ENCODE measurements at places on chromosomes 6 and 20.
A peak's percentile ranks its signal among the peaks of the same experiment; 100 is the strongest.

DNA sequence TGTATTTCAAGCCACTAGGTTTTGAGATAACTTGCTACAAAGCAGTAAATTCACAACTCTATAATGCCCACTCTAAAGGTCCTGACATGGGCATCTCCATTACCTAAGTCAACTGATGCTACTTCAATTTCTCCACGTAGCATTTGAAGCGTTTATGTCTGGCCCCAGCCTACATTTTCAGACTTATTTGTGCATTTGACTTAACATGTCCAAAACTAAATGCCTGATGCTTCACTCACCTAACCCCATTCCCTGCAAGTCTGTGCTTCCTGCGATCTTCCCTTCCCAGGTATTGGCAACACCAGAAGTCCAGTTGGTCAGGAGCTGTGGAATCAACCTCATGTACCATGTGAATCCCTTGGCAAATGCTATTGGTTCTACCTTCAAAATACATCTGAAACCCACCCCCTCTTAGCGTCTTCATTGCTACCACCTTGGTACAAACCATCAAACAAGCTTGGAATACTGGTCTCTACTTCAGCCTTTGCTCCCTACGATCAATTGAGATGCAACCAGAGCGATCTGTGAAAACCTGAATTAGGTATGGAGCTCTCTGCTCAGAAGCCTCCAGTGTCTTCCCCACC is 12.8 kb upstream of the ZNFX1 start:
- DNase-seq: no peak

GRCh38 chr6:134447423-134447822 is 129.5 kb upstream of the SGK1 start:
- no peak for DNase-seq

DNA sequence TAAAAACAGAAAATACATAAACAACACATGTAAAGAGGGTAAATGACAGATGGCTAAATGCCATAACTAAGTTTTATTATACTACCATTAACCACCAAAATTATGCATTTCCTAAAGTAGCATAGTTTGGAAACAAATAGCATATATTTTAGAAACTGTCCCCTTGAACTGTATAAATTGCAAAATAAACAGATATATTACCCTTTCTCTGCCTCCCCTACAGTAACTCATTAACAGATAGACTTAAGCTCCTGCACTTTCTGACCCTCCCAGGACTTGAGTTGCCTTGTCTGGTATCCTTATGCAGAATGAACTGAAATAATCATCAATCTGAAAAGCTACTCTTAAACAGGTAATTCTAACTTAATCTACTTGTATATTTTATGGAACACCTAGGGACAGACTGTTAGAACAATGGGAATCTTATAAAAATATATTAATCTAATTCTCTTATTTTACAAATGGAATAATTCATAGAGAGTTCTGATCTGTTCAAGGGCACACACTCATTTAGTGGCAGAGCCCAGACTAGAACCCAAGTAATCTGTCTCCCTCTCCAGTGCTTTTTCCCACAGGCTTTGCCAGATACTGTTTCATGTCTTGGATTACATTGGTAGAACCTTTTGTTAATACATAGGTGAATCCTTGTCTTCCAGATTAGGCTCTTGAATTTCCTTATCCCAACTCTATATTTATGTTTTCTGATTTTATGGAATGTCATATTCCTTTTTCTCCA is 50.6 kb upstream of the LOC128125822 start:
- no peak for DNase-seq

- DNase-seq: no peak
Observed at GRCh38 chr6:146305951-146306350, 237.7 kb upstream of the RAB32 start.

DNA sequence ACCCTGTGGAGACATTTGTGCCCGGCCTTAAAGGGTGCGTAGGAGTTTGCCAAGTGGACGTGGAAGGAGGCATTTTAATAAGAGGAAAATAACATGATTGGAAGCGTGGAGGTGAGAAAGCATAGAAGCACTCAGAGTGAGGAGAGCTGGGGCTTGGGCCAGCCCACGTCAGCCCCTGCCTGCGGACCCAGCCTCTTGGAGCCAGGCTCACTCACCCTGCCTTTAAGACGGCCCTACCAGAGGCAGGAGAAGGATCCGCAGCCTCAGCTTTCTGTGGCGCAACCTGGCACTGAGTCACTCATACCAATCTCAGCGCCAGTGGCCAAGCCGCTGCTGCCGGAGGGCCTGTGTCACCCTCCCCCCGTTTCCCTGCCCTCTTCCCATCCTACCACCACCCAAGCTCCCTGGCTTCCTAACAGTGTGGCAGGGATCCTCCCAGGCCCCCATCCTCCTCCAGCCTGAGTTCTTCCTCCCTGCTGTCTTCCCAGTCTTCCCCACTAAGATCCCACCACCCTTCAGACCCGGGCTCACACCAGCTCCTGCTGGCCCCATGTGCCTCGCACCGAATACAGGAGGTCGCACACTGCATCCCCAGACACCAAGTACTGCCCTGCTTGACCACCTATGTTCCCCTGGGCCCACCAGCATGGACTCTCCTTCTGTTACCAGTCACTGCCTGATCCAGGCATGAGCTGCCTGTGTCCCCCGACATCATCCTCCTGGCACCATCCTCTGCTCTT is 285.2 kb downstream of the UST start:
- DNase-seq: no peak

DNA sequence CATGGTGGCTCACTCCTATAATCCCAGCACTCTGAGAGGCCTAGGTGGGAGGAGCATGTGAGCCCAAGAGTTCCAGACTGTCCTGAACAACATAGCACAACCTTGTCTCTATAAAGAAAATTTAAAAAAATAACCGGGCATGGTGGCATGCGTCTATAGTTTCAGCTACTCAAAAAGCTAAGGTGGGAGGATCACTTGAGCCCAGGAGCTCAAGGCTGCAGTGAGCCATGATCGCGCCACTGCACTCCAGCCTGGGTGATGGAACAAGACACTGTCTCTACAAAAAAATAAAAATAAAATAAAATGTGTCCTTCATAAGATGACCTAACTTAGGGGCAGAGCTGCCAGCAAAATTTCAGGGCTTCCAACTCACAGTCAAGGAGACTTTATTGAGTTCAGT is 12.6 kb downstream of the ID4 start:
- DNase-seq: no peak

GRCh38 chr6:32666420-32667300 is at the start of gene HLA-DQB1:
TSS of gene HLA-DQB1 (minus strand) at chr6:32666657. CDS start at chr6:32666607, 50 bp downstream.
- DNase-seq: no peak

GRCh38 chr6:116511424-116512110 is at the start of gene CALHM5:
TSS of gene CALHM5 (plus strand) at chr6:116511639. CDS start at chr6:116511697, 58 bp downstream.
- peak; percentile 46 for DNase-seq

DNA sequence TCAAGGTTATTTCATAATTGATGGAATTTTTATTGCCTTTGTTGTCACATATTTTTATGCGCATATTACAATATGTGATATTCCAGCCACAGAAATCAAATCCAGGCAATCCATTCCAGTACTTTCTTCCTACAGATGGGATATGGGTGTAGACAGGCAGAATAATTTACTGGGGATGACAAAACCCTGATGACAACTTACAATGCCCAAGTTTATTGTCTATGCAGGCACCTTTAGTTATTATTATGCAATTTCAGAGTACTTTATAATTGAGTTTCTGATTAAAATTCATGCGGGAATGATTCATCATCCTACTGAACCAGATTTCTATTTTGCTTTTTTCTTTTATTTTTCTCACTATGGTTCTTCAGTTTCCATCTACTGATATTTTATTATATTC is 358.7 kb downstream of the LMBRD1 start:
- DNase-seq: no peak

DNA sequence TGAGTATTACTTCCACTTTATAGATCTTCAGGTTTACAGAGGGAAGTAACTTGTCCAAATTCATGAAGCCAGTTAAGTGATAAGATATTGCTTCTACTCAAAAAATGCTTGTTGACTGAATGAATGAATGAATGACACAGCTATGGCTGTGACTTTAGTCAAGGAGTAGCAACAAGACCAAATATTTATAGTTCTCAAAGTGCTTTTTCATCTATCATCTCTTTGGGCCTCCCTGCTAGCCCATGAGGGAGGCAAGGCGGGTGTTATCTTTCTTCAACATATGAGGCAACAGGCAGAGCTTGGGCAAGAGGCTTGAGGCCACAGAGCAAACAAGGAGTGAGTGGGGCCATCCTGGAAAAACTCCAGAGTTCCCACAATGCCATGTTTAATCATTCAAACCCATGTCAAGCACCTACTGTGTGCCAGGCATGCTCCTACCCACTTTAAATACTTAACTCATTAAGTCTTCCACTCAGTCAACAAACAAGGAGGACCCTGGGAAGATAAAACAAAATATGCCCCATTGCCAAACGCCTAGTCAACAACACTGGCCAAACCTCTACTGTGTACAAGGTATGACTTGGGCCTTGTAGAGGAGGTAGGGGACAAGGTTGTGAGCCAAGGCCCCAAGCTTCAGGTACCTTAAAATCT is 15.9 kb downstream of the BCL2L1 start:
- no peak for DNase-seq

GRCh38 chr20:19231359-19232035 is 19.1 kb downstream of the SLC24A3 start:
- DNase-seq: no peak

DNA sequence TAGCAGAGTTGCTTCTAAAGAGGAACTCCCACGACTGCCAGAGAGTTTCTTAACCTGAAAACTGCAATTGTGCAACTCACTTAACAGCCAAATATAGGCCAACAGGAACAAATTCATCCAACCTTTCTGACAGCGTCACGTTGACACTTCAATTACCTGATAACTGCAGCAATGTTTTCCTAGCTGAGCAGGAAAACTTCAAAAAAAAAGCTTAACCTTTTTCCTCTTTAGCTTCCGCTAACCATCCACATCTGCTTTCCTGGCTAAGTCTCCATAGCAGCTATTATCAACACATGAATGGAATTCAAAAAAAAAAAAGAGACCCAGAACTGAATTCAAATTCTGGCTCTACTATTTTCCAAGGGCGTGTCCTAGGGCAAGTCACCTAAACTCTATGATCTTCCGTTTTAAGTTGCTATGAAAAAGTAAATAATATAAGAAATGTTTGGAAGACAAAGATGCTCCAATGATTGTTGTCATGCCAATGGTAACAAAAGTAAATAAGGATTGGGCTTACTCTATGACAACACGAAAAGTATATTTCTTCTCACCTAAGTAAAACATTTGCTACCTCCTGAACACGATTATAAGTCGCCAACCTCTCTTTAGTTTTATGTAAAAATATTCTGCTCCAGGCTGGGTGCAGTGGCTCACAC is 524.6 kb upstream of the JARID2 start:
- no peak for DNase-seq

DNA sequence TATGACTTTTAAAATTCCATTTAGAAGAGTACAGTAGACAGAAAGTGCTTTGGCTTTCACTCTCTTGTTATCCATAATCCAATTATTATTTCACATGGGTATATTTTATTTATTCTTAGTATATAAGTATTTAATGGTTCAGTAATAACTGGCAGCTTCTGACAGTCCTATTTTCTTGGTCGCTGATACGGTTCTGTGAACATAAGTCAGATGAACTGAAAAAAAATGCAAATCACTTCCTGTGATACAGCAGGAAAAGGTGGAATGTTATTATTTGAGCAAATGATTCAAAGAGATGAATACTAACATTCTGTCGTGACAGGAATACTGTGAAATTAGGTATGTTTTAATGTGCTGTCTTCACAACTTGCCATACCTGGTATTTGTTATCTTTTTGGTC is 132.3 kb downstream of the ARHGAP18 start:
- DNase-seq: no peak

GRCh38 chr6:106192824-106193223 is 106.7 kb downstream of the PRDM1 start:
- DNase-seq: no peak

GRCh38 chr6:163248051-163248450 is 166.5 kb upstream of the QKI start:
- no peak for DNase-seq

- DNase-seq: no peak
Observed at GRCh38 chr6:154012852-154013251, 26.2 kb upstream of the OPRM1 start.

DNA sequence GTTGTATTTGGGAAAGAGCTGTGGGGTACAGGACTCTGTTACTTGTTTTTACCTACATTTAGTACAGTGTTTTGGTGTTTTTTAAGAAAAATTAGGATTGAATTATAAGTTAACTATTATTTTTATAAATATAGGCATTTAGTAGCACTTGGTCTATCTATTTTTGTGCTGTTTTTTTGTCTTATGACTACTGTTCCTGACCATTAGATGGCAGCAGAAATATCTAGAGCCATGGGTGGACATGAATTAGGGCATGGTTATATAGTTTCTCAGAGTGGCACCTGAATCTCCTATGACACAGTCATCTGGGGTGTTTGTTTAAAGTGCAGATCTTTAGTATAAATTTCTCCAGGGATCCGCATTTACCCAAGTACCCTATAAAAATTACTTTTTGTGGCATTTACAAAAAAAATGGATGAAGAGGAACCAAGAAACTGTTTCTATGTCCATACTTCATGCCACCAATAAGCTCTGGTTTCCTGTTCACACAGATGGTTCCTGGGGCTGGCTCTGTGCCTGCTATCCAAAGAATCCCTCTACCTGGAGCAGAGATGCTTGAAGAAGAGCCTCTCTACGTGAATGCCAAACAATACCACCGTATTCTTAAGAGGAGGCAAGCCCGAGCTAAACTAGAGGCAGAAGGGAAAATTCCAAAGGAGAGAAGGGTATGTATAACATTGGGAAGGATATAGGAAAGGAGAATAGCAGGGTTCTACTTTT is 19.8 kb downstream of the NFYA start:
- DNase-seq: no peak

GRCh38 chr6:120553353-120553752 is 780.9 kb downstream of the TBC1D32 start:
- no peak for DNase-seq

DNA sequence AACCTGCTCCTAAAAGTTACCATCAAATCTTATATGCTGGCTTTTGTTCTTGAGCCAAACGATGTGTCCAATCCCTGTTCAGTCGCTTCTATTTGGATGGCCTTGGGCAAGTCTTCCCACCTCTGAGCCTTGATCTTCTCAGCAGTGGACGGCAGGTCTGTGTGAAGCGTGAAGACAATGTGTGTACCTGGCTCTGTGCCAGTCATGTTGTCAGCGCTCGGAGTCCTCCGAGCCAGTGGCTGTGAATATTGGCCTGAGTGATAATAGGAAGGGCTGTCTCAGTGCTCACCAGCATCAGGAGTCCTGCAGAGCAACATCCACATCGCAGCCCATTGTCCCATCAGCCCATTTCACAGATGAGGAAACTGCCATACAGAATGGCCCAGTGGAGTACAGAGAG is 219.0 kb downstream of the CDC5L start:
- DNase-seq: no peak

- DNase-seq: no peak
Observed at GRCh38 chr20:46743088-46743487, 33.6 kb downstream of the SLC2A10 start.
